NCI-H187 treated with DMSO at 0.1 percent for 48 hours (cell line): ENCODE measurements at places on chromosomes 16 and 17.

DNA sequence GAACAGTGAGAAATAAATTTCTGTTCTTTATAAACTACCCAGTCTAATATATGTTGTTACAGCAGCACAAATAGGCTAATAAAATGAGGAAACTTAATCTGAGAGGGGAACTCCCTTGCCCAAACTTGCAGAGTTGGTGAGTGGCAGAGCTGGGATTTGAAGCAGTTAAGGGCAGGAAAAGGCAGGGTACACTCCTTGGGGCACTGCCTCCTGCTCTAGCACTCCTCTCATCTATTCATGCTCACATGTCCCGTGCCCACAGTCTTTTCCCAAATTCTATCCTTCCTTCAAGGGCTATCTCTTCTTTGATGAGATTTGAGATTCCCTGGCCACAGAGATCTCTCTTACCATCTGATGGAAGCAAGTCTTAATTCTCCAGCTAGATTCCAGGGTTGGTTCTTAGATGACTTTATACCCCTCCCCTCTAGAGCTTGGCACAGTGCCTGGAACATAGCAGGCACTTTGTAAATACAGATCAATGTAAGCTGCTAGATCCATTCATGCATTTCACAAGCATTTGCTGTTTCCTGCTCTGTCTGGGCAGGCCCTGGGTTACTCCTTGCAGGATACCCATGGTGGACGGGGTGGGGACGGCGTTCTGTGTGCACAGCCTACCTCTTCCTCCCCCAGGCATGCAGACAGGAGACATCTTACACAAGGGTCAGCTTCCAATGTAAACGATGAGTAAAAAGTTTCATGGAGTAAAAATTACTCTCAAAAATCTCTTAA lies 39.2 kb upstream of the ABCC12 start:
- DNase-seq = no peak

GRCh38 chr17:70622368-70623260 lies 453.3 kb downstream of the KCNJ2 start:
- DNase-seq = no peak

- DNase-seq = no peak
Observed at GRCh38 chr16:56626685-56627084, 1.1 kb downstream of the MT1E start.

GRCh38 chr17:40922239-40922638 lies 15.2 kb downstream of the KRT23 start:
- DNase-seq = no peak

GRCh38 chr16:49399594-49400364 lies 26.2 kb downstream of the C16orf78 start:
- no peak for DNase-seq

DNA sequence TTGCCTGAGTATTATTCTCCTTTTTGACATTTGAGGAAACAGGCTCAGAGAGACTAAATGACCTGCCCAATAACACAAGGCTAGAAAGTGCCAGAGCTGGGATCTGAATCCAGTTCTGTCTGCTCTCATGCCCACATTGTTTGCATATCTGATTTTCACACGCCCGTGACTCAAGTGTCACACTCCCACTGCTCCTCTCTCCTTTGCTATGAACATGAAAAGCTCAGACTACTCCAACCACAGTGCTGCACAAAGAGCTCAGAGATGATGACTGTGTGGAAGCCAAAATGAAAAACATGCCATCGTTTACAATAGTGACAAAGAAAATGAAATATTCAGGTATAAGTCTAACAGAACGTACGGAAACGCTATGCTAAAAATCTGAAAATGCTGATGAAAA lies 107.9 kb downstream of the SMG6 start:
- no peak for DNase-seq

DNA sequence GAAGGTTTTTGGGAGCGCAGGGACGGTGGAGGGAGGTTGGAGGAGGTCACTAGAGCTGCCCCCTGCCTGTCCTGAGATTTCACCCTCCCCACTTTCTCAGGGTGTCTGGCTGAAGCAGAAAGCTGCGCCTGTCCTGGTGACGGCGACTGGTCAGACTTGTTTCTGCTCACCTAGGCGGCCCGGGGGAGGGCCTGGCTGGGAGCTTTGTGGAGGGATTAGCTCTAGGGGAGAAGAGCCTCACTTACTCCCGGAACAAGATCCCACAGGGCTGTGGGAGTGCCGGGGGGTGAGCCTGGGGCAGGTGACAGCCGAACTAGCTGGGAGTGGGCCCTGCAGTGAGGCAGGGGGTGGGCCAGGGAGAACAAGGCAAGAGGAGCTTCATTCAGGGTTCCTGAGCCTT lies 11.5 kb downstream of the NHERF1 start:
- no peak for DNase-seq

- no peak for DNase-seq
Observed at GRCh38 chr17:58084317-58084981, 1.2 kb downstream of the DYNLL2 start.

DNA sequence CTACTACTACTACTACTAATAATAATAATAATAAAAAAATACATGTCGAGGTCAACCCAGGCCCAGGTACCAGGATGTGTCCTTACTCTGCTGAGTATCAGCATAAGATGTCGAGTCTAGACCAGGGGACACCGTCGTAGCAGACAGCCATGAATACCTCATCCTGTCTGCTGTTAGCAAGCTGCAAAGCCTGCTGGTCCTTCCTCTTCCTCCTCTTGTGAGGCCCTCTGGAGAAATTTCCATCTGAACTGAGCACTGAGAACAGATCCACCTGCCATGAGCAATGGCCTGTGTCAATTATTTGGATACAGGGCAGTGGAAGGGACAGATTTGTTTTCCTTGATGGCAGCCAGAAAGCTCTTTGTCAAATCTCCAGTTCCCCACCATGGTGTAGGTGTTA lies 168.5 kb downstream of the XYLT1 start:
- no peak for DNase-seq

- no peak for DNase-seq
Observed at GRCh38 chr17:61758430-61758829, 104.9 kb downstream of the BRIP1 start.

DNA sequence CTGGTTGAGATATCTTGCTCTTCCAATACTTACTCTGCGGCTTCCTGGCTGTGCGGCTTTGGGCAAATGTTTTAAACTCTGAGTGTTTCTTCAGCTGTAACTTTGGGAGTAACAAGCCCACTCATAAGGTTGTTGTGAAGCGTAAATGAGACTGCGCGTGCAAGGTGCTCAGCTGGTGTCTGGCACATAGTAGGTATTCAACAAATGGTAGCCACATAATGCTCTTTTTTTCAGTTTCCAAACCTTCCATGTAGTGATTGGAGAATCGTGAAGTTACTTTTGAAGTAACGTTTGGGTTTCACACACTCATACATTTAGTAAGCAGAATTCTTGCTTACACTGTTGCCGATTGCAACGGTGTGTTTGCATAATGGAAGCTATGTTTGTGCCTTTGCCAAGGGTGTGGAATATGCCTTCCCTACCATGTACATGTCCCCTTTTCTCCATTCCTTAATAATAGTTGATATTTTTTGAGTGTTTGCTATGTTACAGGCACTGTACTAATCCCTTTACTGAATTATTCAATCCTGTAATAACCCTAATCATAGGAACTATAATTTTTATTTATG lies 829 bp downstream of the DHRS7B start:
- DNase-seq = no peak

DNA sequence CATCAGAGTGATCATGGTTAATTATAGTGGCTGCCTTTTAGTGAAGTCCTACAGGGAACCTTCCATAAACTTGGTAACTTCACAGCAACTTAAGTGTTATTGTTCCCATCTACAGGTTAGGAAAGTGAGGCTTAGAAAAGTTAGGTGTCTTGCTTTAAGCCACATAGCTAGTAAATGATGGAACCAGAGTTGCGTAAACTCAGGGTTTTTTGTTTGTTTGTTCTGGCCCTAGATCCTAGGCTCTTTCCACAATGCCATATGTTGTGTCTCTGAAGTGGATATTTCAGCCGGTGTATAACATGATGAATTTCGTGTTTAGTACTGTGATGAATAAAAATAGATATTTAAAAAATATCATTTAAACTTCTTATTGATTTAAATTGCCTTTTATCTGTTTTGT lies 27.6 kb downstream of the DNAH9 start:
- no peak for DNase-seq

DNA sequence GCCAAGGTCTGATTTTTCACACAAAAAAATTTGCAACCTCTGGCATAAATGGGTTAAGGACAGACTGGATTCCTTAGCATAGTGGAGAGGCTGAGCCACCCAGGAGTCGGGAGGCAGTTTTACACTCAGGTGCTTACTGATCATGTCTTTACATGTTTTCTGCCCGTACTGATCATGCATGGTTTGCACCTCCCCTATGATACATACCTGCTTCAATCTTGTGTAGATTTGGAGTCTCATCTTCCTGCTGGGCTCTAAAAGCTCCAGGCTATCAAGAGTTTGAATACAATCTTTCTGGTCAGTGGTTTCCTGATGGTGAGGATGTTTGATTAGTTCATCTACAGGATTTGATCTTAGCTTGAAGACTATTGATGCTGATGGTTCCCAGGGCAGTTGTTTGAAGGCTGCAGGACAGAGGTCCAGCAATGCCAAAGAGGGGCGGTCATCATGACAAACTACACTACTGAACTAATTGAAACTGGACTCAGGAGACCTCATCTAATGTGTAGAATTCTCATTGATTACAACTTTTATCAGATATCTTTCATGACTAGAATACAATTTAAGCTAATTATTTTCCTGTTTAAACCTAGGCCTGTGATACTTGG lies 6.9 kb downstream of the C1QBP start:
- DNase-seq = no peak

DNA sequence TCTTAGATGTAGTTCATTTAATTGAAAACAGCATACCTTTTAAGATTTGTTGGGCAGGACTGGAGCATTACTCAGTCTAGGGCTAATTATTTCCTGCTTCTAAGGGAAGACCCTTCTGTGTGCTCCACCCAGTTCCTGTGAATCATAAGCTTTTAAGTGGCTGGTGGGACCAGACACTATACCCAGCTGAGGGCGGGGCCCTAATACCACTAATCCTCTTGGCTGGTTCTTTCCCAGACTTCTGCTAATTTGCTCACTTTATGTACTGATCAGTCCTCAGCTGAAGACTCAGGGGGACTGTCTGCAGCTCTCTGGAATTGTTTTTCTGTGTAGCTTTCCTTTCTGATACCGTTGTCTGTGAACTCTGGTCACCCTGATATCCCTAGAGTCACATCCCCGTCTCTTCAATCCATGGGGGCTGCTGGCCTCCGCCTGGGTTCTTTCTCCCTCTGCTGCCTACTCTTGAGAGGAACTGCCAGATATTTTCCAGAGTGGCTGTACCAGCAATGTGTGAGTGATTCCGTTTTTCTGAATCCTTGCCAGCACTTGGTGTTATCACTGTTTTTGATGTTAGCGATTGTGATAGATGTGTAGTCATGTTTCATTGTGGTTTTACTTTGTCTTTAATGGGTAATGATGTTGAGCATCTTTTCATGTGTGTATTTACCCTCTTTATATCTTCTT lies 35.1 kb downstream of the MFSD11 start:
- DNase-seq = no peak

DNA sequence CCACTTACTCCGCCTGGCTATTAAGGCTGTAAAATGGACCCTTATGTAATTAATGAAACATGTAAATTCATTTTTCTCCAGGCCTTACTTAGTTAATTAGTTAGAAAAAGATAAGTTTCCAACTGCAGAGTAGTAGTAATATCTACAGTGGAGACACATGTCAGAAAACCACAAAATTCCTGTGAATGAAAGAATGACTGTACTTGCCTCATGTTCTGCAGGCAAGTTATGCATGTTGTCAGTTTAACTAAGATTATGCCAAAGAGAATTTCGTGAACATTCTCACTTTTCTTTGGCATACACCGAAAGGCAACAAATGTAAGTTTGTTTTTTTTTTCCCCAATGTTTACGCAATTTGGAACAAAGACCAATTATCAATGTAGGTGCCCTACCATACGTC lies 16.8 kb upstream of the CCL1 start:
- DNase-seq = no peak

DNA sequence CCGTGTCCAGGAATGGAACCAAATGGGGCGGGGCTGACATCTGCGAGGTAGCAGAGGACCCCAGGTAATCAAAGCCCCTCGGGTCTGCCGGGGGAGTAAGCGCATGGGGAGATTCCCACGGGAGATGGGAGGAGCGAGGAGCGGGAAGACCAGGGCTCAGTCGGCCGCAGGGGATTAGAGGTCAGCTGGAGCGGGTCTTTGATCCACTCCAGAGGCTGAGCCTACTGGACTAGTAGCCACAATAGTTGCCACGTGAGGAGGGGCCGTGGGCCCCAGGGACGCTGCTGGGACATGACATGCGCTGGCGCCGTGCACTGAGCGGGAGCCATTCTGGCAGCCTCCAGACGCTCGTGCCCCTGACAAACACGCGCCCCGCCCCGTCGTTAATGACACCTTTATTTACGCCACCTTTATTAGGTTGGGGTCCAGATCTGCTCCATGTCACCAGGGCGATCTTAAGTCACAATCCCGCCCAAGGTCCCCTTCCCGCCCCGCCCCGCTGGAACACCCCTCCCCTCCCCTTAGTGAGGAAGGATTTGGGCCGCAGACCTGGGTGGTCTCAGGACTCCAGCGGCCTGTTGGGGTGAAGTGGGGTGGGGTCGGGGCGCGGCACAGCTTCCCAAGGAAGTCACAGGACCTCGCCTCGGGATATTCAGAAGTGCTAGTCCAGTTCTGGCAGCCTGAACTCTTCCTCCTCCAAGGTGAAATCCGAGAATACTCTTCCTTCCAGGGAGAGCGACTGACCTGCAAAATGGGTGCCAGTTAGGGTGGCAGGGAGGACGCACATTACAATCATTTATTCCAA lies 15.0 kb downstream of the PPY start:
- no peak for DNase-seq

GRCh38 chr17:49278076-49278475 lies 47.5 kb upstream of the PHOSPHO1 start:
- no peak for DNase-seq

GRCh38 chr17:76268991-76269981 lies 4.1 kb downstream of the UBALD2 start:
- DNase-seq = no peak

DNA sequence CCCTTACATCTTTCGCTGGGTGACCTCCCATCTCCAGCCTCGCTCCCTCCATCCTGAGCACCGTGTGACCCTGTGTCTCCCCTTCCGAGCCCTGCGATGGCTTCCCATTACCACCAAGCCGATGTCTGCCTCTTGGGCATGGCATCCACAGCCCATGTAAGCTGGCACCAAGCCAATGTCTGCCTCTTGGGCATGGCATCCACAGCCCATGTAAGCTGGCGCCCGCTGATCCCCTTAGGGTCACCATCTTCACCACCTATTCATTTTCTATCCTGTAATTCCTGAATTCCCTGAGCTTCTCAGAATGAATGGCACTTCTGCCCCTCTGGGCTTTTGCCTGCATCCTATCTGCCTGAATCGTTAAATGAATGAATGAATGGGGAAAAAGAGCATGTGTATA lies 478.2 kb upstream of the CCL2 start:
- DNase-seq = no peak

GRCh38 chr16:15928261-15929104 lies 20.9 kb upstream of the ABCC1 start:
- DNase-seq = no peak
